ENCODE measurements at places on chromosomes 7 and 10.
A peak's percentile ranks its signal among the peaks of the same experiment; 100 is the strongest.

- DNase-seq = no peak
Observed at GRCh38 chr7:47197486-47197885, 384.4 kb downstream of the TNS3 start.

- DNase-seq = no peak
Observed at GRCh38 chr7:123738808-123739207, 10.0 kb downstream of the WASL start.

DNA sequence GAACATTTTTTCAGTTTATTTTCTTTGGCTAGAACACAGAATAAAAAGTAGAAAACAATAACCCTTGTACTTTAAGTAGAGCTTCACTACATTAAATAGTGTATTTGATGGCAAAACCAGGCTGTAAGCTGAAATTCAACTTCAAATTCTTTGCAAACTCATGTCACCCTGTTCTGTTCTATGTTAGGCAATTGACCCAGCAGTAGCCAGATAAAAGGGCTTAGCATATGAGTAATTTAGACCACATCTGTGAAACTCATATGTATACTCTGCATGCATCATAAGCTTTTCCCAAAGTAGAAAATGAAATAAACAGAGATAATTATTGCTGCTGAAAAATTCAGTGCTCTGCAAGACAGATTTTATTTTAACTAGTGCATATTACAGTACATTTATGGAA is 150.2 kb downstream of the GNAI1 start:
- DNase-seq = no peak

- DNase-seq = no peak
Observed at GRCh38 chr10:86221442-86222335, 144.9 kb downstream of the GRID1 start.

DNA sequence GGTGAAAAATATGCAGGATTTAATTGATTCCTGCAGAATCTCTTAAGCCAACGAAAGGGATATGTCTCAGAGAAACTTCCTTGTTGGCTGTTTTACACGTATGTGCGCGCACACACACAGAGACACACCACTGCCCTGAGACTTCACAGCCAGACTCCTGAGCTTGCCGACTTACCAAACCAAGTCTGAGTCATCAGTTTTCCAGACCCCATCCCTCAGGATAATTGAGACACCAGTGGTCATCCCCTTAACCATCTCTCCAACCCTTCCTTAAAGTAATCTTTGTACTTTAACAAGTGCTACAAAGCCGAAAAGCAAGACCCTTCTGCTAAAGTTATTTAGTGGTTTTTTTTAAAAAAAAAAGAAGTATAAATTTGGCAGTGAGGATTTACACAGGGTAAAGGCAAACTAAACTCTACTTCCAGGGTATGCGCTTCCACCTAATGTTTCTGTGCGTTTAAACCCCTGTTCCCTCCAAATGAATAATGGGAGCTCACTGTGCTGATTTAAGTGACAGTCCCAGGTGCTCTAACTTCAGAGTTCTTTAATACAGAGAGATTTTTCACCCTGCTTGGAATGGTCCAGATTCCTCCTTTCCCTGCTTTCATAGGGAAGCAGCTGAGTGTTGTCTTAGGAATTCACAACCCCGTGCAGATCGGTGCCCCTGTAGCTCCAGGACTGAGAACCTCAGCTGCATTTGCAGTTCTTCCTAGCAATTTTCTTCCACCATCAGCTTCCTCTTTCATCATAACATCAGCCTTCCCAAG is 198.5 kb downstream of the INHBA start:
- no peak for DNase-seq

DNA sequence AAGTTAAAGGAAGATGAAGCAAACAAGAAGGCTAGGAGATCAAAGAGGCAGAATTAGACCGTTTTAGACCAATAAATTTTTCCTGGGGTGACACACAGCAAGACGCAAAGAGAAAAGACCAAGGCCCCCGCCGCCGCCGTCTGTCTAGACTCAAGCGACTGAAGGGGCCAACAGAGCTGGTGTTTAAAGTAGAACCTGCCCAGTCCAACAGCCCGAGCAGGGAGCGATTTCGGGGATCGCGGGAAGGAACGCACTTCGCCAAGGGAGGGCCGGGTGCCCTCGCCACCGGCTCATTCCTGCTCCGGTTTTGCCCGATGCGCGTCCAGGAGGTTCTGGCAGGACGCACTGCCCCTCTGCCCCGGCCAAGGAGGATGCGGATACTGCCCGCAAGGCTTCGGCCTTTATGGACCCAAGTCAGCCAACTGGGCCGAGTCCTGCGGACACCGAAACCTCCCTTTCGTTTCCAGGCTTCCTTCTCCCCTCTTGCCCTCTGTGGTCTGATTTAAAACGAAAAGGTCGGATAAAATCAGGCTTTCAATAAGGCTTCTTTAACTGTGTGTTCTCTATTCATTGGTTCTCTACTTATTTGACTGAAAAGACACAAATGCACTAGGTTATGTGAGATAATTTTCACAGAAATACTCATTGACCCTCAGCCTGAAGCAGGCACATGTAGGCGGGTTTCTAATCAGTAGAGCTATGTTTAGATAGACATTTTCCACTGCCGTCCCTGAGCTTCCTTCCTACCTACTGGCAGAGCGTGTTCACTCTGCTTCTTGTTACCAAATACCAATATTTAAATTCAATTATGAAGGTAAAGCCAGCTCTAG is 2.2 kb upstream of the HOXA7 start:
- DNase-seq = no peak

DNA sequence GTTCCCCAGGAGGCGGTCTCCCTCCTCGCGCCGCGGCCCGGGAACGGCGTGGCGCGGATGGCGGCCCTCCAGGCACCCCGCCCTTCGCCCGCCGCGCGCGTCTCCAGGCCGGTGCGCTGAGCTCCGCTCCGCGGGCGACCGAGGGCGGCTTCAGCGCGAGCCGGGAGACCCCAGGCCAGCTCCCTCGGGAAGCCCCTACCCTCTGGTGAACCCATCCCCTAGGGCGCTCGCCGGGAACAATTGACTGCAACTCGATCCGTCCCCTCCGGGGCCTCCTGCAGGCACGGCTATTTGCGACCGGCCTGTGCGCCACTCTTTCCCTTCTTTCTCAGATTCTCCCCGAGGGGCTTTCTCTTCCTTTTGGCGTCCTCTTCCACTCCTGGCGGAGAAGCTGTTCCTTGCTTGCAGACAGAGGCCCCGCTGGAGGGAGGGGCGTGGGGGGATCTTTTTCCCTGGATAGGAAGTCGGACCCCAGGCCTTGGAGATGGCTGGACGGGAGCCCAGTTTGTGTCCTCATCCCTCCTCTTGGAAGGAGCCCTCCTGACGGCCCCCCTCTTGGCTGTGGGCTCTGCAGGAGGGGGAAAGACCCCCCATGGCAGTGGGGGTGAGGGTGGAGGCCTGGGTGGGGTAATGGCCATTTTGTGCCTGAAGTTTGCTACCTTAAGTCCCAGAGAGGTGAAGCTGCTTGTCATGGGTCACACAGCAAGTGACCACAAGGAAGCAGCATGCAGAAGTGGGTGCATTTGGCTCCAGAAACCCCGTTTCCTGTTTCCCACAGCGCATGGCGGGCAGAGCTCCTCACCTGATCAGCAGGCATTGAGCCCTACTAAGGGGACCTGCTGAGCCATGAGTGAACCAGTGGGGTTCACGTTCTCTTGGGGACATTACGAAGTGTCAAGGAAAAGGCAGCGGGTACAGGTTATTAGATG is 171.2 kb upstream of the TNRC18 start:
- no peak for DNase-seq

- DNase-seq = no peak
Observed at GRCh38 chr7:108598153-108598552, 28.5 kb downstream of the DNAJB9 start.

GRCh38 chr7:435630-436366 is 83.8 kb downstream of the PDGFA start:
- DNase-seq = no peak

- no peak for DNase-seq
Observed at GRCh38 chr7:8785081-8785480, 351.7 kb downstream of the NXPH1 start.

DNA sequence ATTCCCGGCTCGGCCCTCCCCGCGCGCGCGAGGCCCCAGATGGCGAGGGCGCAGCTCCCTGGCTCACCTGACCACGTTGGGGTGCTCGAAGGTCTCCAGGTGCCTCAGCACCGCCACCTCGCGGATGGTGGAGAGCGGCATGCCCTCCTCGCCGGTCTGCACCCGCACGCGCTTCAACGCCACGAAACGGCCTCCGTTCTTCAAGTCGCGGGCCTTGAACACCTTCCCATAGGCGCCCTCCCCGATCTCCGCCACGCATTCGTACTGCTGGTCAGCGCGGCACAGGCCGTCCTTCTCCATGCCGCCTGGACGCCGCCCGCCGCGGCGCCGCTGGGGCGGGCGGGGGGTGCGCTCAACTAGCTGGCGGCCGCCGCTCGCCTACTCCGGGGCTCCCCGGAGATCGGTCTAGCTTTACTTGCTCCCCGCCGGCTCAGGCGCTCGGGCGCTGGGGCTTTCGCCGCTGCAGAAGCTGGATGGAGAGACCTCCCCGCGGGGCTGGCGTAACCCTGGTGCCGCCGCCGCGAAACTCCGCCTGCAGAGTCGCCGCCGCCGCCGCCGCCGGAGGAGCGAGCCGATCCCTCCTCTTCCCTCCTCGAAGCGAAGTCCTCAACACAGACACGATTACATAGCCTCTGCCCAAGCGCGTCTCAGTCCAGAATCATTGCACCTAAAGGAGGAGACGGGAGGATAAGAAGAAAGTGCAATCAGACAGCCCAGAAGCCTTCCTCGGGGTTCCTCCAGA is 3.2 kb downstream of the CDK6 start:
- DNase-seq = peak; percentile 83

GRCh38 chr10:125448596-125448995 is 234.4 kb downstream of the TEX36 start:
- no peak for DNase-seq

DNA sequence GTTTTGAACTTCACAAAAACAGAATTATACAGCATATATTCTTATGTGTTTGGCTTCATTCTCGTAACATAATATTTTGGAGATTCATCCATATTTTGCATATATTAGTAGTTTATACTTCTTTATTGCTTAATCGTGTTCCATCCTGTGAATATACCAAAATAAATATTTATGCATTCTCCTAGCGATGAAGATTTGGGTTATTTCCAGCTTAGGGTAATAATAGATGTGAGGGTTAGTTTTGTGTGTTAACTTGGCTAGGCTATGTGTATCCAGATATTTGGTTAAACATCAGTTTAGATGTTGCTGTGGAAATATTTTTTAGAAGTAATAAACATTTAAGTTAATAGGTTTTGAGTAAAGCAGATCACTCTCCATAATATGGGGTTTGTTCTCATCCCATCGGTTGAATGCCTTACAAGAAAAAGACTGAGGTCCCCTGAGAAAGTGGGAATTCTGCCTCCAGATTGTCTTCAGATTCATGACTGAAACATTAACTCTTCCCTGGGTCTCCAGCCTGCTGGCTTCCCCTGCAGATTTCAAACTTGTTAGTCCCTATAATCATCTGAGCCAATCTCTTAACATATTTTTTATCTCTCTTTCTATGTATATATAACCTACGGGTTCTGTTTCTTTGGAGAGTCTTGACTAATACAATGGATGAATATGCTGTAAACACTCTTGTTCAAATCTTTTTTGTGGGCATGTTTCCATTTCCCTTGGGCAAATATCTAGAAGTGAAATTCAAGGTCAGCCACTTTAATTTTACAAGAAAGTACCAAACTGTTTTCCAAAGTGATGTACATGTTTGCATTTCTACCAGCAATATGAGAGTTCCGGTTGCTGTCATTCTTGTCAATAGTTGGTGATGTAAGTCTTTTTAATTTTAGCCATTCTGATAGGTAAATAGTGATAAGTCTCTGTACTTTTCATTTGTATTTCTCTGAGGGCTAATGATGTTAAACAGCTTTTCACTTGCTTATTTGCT is 48.7 kb downstream of the PDK4 start:
- DNase-seq = peak; percentile 19

DNA sequence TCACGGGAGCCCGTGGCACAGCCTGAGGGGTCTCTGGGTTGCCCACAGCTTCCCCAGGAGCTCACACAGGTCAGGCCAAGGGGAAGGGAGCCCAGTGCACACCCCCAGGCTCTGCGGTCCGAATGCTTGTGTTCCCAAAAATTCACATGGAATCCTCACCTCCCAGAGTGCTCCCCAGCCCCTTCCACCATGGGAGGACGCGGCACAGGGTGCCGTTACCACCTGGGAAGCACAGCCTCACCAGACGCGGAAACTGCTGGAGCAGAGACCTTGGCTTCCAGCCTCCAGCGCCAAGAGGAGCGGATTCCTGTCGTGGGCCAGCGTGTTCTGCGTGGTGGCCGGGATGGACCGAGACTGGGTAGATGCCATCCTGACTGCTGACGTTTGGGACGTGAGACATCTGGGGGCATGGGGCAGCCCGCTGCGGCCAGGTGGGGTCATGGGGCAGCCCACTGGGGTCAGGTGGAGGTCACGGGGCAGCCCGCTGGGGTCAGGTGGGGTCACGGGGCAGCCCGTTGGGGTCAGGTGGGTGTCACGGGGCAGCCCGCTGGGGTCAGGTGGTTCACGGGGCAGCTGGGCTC is 149.4 kb downstream of the WDR37 start:
- DNase-seq = no peak

GRCh38 chr7:56105508-56105907 is 768 bp downstream of the CHCHD2 start:
- no peak for DNase-seq

GRCh38 chr10:113052076-113052830 is 102.2 kb downstream of the TCF7L2 start:
- peak; percentile 40 for DNase-seq

- no peak for DNase-seq
Observed at GRCh38 chr7:142791502-142791901, 20.7 kb downstream of the PRSS2 start.

DNA sequence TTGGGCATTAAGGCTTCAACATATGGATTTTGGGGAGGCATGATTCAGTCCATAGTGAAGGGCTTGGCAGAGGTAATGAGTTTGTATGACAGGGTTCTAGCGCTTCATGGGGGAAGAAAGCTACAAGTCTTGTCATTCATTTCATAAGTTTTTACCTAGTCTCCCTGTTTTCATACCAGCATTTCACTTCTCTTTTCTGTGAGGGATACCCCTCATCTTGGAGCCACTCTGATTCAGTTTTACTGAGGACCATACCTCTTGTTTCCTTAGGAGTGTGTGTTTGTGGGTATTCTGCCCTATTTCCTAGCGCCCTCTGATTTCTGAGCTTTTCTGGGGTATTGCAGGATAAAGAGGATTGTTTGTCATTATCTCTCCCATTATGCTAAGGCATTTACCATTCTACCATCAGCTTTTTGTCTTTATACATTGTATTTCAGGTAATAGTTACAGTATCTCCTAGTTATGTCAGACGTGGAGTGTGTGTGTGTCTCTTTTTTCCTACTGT is 6.8 kb downstream of the RSBN1L start:
- DNase-seq = no peak

- DNase-seq = no peak
Observed at GRCh38 chr10:16779384-16779915, 37.8 kb downstream of the RSU1 start.

- no peak for DNase-seq
Observed at GRCh38 chr7:127628445-127628844, 10.5 kb upstream of the PAX4 start.

Measured in globus pallidus (tissue), 1 donor.